ENCODE measurements at places on chromosomes 5 and 9. TPM values are rescaled to one million over a fixed set of nuclear protein-coding genes. Genes with fewer than 3 reads are reported as not detected.

Gene TTC33
- total RNA-seq, result 16.7 TPM

Gene PCDHGB2
- total RNA-seq, result 6.5 TPM

Gene DRD1
- total RNA-seq, result not detected

Gene CEP120
- total RNA-seq, result 11.1 TPM

Gene HSDL2
- total RNA-seq, result 120 TPM

Gene STKLD1
- 0.31 TPM for total RNA-seq

Gene ABHD17B
- 11.1 TPM for total RNA-seq

Gene AQP3
- 17.2 TPM for total RNA-seq

Gene CKMT2
- 816 TPM for total RNA-seq

Gene HSPB3
- total RNA-seq, result 279 TPM

Gene GFI1B
- 0.56 TPM for total RNA-seq

Gene SLC30A5
- total RNA-seq, result 54.0 TPM

Gene EQTN
- not detected for total RNA-seq

Gene DDX4
- total RNA-seq, result not detected

Gene SLC36A1
- total RNA-seq, result 3.0 TPM

Gene KLHL9
- 13.4 TPM for total RNA-seq

Gene SPIN1
- total RNA-seq, result 71.3 TPM

Gene NSG2
- 0.97 TPM for total RNA-seq

Gene APBA1
- 5.2 TPM for total RNA-seq

Gene FREM1
- 6.7 TPM for total RNA-seq

Gene ACTL7B
- total RNA-seq, result not detected

Gene AFAP1L1
- 45.0 TPM for total RNA-seq

Gene FAM221B
- not detected for total RNA-seq

Gene TICAM2
- total RNA-seq, result 3.2 TPM

All from right cardiac atrium (tissue), 5 donors.